ENCODE measurements at places on chromosomes 1 and 21.
A peak's percentile ranks its signal among the peaks of the same experiment; 100 is the strongest.

DNA sequence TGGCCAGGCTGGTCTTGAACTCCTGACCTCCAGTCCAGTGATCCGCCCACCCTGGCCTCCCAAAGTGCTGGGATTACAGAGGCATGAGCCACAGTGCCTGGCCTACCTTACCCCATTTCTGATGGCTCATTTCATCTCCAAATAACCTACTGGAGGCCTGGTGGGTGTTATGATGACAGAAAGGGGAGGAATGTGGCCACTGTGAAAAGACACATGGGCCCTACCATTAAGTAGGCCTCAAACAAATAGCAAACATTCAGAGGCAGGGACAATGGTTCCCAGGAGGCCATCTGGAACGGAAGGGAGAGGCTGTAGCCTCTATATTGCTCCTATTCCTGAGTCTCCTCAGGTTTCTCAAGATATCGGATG lies 932 bp upstream of the FCRLA start:
- DNase-seq: no peak

- no peak for DNase-seq
Observed at GRCh38 chr1:189150624-189151023, 1327.0 kb downstream of the BRINP3 start.

DNA sequence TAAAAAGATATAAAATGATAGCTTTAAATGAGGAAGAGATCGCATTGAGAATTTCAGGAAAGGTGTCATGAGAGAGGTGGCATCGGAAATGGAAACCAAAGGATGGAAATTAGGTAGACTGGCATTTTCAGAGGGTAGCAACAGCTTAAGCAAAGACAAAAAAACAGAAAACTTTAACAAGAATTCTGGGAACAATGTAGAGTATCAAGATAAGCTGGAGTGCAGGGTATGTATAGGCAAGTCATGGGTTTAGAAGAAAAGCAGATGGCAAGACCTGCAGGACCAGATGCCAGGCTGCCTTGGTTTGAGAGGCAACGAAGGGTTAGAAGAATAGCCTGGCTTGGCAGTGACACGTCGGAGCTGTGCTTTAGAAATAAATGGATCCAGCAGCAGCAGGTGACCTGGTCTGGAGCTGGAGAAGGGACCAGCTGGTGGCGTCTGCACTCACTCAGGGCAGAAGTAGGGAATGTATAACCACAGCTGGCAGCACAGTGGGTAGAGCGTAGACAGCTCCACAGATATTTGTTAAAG lies 149.4 kb upstream of the TIAM1 start:
- no peak for DNase-seq

DNA sequence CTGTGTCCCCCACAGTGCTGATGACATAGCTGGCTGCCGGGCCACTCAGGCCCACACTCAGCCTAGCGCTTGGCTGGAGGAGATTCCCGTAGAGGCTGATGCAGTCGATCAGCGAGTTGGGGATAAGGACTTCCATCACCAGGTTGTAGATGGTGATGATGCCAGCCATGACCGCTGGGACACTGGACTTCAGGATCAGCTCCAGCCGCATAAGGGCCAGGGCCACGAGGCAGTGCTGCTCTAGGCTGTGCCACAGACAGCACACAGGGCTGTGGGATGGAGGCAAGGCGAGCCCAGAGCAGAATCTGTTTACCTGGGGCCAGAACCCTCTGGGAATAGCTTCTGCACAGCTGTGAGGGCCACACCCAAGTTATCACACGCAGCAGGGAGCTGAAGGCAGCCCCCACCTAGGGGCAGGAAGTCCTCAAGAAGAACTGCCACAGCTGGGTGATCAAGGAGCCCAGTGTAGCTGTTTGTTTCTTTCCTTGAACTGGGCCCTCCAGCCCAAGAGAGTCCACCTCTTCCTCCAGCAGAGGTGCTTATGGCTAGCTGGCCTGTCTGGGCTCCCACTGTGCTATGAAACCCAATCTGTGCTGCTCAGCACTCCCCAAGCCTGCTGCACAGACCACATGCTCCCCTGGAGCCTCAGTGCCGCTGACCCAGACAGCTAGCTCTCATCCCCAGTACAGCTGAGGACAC lies 6.2 kb downstream of the SLC2A1 start:
- DNase-seq: peak; percentile 83

DNA sequence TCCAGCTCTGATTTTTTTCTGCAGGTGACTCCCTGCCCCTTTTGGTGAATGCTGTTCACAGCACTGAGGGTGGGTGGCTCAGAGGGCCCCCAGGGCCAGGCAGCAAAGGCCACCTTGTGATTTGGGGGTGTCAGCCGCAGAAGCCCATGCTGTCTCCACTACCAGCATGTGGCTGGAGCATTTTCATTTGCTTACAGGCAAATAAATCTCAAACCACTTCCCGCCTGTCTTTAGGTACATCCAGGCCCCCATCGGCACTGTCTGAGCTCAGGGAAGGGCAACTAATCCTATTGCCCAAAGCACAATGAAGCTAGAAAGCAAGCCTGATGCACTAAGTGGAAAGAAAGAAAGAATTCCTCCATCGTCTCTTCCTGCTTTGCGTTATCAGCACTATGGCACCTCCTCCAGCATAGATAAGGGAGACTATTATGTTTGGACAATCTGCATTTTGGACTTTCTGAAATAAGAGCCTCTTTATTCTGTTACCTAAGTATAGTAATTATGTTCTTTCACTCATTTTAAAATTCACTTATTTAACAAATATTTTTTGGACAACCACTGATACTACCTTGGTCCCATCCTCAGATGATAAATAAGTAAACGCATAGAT lies 100.5 kb upstream of the TLR5 start:
- DNase-seq: no peak

All from astrocyte of the spinal cord (primary cell).